ENCODE measurements at places on chromosomes 3 and 15.

- no peak for DNase-seq
Measured at GRCh38 chr3:150454085-150454484, 46.0 kb downstream of the TSC22D2 start.

DNA sequence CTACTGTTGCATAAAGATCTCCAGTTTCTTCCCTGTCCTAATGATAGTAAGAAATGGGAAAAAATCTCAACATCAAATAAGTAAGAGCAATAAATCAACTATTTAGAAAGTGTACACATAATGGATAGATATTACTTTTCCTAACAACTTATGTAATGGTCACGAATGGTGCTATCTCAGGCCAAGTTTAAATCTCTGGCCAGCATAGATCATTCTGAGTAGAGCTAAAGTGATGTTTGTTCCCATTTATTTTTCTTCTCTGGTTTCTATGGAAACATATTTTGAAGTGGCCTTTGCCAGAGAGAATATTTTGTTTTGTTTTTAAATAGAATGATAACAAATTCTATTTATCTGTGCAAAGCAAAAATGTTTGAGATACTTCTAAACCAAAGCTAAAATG lies 249.7 kb upstream of the TTC14 start:
- DNase-seq, result no peak

- DNase-seq, result no peak
Measured at GRCh38 chr3:4224331-4224730, 78.8 kb upstream of the SETMAR start.

- DNase-seq, result no peak
Measured at GRCh38 chr3:23706111-23706510, 99.6 kb upstream of the UBE2E1 start.

DNA sequence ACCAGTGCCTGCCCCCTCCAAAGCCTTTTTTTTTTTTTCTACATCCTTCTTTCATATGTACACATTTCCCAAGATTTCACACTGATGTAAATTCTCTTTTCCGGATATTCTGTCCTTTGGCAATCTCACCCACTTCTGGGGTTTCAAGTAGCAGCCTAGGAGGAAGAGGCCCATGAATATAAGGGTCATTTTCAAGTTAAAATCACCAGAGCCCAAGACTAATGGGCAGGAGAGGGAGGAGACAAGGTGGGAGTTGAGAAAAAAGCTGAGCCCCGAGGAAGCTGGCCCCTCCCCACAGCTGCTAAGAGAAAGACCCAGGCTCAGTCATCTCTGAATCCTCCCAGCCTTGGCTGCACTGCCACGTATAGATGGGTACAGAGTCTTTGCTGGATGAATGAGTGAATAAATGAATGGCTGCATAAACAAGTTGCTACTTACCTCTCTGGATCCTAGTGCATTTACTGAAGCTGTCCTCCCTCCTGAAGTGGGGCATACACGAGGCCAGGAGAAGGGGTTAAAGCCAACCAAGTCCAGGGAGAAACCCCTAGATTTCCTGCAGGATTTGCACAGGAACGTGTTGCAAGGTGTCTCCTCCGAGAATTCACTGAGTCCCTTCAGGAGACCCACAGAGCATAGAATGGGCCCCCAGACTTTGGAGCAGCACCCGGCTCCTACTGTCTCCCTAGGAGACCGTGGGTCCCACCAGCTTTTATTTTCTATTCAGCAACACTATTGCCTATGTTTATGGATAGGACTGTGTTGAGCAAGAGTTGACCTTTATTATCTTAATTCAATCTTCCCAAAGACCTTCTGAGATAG lies 100.8 kb upstream of the LIPC start:
- no peak for DNase-seq

GRCh38 chr3:155496206-155496605 lies 202.7 kb upstream of the STRIT1 start:
- DNase-seq, result no peak

DNA sequence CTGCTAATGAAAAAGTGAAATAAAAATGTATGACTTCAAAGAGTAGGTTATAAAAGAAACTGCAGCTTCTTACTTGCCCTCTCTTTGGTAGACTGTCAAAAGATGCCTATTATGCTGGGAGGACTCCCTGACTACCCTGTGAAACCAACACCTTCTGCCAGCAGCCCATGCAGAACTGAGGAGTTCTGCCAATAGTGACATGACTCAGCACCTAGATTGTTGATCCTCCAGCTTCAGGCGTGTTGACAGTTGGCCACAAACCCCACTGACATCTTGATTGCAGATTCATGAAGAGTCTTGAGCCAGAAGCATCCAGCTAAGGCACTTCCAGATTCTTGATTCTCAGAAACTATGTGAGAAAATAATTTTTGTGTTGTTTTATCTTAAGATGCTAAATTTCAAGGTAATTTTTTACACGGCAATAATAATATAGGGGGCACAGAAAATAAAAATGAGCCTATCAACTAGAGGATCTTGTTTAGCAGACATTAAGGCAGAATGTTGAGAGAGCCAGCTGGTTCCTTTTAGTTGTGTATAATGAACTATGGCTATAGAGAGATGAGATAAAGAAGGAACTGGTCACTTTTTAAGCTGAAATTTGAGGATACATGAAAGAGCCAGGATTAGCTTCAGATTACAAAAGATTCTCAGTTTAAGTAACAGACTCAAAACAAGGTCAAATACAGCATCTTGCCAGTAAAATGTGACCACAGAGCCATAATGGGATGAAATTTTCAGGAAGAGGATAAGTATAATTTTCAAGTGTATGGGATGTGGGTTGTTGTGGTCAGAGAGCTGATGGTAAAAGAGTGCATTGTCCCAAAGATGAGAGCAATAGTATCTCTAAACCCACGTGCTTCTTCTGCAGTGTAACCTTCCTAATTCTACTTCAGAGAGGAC lies 588.7 kb upstream of the CBLB start:
- no peak for DNase-seq

DNA sequence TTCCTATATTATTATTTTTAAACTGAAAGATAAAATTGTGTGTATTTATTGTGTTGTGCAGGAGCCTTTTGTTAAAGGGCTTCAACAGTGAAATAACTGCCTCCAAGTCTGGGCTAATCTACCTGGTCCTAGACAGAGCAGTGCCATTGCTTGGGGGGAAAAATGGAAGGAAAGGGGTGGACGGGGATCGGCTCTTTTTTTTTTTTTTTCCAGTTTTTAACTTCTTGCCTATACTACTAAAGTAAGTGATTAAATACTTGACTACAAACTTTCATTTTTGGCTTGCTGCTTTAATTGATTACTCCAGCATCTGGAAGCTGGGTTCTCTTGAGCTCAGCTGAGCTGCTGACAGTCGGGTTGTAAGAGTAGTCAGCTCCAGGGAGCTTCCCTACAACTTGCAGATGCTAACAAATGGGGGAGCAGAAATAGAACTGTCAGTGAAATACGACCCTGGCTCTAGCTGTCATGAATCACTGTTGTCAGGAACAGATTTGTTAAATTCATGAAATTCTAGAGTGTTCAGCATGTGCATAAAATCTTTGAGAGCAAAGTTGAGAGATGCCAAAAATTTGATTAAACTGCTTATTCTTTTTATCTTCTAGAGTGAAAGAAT lies 276.7 kb downstream of the ROBO1 start:
- DNase-seq, result no peak

GRCh38 chr3:62562017-62562416 lies 188.7 kb upstream of the FEZF2 start:
- DNase-seq, result no peak

- DNase-seq, result no peak
Measured at GRCh38 chr3:32303399-32303747, 64.9 kb downstream of the CMTM8 start.

- no peak for DNase-seq
Measured at GRCh38 chr3:8565376-8565775, 63.8 kb downstream of the LMCD1 start.

GRCh38 chr3:188150982-188151381 lies 3.0 kb upstream of the LPP start:
- DNase-seq, result no peak

- DNase-seq, result no peak
Measured at GRCh38 chr3:58167431-58168351, 43.1 kb downstream of the DNASE1L3 start.

GRCh38 chr15:28944286-28944685 lies 58.5 kb downstream of the APBA2 start:
- DNase-seq, result no peak

GRCh38 chr3:99472385-99472784 lies 166.0 kb upstream of the COL8A1 start:
- DNase-seq, result no peak

DNA sequence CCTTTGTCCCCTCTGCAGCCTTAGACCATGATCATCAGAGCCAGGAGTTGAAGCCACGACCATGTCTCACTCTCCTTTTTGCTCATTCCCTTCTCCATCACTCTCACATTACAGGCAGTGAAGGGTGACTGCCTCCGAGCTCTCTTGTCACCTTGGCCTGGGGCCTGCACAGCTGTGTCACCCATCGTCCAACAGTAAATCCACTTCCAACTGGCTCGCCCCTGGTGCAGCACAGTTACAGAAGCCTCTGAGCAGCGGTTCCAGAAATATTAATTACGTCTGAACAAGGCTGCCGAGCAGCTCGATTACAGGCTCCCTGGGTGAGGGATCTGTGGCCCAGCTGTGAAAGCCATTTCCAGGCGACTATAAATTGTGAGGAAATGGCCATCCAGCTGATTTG lies 528.2 kb downstream of the NR2F2 start:
- no peak for DNase-seq

- no peak for DNase-seq
Measured at GRCh38 chr3:108271626-108272025, 24.7 kb upstream of the HHLA2 start.

GRCh38 chr3:161600173-161600572 lies 103.6 kb downstream of the OTOL1 start:
- DNase-seq, result no peak

DNA sequence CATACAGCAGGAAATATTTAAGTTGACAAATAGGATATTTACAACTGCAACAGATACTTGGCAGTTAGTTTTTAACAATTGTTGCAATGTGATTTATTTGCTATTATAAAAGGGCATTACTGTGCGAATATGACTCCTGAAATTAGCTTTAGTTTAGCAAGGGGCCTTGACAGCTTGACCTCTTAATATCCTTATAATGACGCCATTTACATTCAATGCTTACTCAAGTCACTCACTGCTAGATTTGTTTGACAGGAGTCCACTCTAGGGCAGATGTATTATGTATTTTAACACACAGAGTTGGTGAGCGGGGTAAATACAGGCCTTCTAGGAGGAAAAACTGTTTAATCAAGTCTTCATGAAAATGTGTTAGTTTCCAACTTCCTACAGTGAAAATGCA lies 58.1 kb upstream of the C15orf61 start:
- DNase-seq, result no peak

DNA sequence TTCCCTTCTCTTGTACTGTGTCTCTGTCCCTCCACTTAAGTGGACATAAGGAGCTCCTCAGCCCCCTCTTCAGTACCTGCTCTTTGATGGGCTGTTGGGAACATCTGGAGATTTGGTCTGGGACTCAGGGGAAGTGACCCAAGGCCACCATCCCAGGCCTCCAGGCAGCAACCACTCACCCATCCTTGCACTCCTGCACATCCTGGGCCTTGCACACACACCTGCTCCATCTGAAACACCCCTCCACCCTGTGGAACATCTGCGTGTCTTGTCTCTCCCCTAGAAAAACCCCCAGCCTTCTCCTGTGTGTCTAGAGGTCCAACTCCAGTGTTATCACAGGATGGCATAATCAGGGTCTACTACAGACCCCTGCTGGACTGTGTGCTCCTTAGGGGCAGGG lies 74.3 kb downstream of the ABTB1 start:
- DNase-seq, result no peak

- no peak for DNase-seq
Measured at GRCh38 chr3:181998828-181999227, 287.1 kb downstream of the SOX2 start.

- DNase-seq, result no peak
Measured at GRCh38 chr3:58333206-58334012, 717 bp downstream of the PXK start.

GRCh38 chr3:59771768-59772181 lies 722.0 kb upstream of the CFAP20DC start:
- DNase-seq, result no peak

GRCh38 chr15:34941831-34942230 lies 27.7 kb downstream of the AQR start:
- no peak for DNase-seq

DNA sequence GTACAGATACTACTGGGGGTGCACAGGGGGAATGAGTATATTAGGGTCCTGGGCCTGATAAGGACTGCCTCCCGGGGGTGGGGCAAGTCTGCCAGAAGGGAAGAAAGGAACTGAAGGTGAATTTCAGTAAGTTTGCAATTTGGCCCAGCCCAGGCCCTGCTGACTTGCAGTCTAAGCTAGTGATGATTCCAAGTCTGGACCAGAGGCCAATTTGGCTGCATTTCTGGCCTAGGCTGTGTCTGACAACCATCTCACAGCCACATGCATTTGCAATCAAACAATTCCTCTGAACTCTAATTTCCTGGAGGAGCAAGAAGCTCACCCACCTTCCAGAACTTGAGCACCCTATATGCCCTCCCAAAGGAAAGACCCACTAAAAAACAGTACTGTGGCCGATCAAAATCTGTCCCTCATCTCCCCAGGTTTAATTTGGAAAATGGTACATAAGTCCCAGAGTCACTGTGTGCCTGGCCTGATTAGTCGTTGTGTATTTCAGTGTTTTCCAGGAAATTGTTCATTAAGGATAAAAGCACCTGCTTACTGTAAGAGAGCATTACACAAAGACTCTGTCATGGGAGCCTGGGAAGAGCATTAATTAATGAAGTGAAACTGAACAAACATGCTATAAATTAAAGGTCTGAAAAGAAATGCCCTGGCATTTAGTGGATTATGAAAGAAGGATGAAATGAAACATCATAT lies 114.5 kb downstream of the MEGF11 start:
- no peak for DNase-seq

GRCh38 chr15:101122806-101123205 lies 129.0 kb downstream of the CHSY1 start:
- DNase-seq, result no peak

DNA sequence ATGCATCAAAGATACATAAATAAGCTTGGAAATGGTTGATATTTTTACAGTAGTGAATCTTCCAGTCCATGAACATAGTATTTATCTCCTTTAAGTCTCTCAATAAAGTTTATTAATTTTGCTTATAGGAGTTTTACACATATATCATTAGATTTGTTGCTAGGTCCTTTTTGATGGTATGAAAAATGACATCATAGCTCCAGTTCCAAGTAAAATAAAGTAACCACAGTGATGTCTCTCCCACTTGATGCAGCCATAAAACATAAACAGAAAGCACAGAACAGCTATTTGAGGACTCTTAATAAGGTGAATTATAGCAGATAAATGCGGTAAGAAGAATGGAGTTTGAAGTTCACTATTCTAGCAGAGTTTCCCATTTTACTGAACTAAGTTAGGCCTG lies 20.8 kb downstream of the DMXL2 start:
- DNase-seq, result no peak

GRCh38 chr3:190721330-190721729 lies 141.2 kb downstream of the GMNC start:
- no peak for DNase-seq

- no peak for DNase-seq
Measured at GRCh38 chr15:63308491-63308890, 31.1 kb downstream of the APH1B start.

All from amygdala (tissue), 56 donors.